ENCODE measurements at places on chromosomes 11 and 22. TPM values are rescaled to one million over a fixed set of nuclear protein-coding genes. Genes with fewer than 3 reads are reported as not detected.

The GRM5 gene
- total RNA-seq: 0.13 TPM

The CBX7 gene
- 4.9 TPM for total RNA-seq

The SLC22A12 gene
- not detected for total RNA-seq

The OAF gene
- 22.8 TPM for total RNA-seq

The SCUBE2 gene
- 0.50 TPM for total RNA-seq

The DUSP8 gene
- 0.40 TPM for total RNA-seq

The CDCA5 gene
- 18.0 TPM for total RNA-seq

The CEP126 gene
- 3.2 TPM for total RNA-seq

The DEFB131B gene
- total RNA-seq: not detected

The SLC43A1 gene
- total RNA-seq: 15.4 TPM

The IL10RA gene
- total RNA-seq: not detected

The PATE2 gene
- 0.13 TPM for total RNA-seq
